ENCODE measurements at places on chromosomes 6 and 20.

DNA sequence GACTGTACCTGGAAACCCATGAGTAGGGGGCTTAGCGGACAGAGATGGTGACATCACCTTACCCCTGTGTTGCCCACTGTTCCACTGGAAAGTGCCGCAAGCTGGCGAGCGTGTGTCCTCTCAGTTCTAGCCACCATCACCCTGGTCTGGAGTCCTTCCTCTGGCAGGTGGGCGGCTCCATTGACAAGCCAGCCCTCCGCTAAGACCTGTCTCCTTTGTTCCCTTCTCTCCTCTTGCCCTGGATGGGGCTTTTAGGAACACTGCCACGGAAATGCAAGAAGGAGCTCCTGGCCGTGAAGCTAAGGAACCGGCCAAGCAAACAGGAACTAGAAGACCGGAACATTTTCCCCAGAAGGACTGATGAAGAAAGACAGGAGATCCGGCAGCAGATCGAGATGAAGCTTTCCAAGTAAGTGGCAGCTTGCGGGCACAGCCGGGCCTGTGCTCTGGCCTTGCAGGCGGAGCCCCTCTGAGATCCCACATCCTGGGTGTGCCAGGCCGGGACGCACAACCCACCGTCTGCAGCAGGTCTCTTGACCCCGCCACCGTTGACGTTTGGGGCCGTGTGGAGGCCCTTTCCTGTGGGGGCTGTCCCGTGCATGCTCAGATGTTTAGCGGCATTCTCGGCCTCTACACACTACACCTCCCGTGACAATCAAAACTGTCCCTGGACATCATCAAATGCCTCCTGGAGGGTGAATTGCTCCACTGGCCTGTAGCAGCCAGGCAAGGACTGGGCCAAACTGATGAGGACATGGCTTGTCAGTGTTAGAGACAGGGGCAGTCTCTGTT, 127.5 kb downstream of the SYCP2 start:
- DNase-seq: no peak

DNA sequence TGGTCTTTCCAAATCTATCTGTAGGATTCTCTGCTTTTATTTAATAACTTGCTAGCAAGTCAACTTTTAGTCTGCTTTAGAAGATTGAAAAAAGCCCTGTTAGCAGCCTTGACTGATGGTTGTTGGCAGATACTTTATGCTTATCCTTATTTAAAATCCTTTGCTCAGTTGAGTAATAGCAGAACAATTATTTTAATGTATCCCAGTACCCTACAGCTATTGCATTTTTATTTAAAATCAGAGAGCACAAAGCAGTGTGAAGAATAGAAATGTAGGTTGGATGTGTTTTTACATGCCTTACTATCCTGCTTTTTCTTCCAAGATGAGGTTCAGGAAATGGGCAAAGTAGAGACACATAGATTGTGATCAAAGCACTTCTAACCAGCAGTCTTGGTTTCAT, 147.1 kb upstream of the LAMP5 start:
- no peak for DNase-seq

- DNase-seq: no peak
Measured at GRCh38 chr6:150876598-150876997, 11.1 kb downstream of the MTHFD1L start.

DNA sequence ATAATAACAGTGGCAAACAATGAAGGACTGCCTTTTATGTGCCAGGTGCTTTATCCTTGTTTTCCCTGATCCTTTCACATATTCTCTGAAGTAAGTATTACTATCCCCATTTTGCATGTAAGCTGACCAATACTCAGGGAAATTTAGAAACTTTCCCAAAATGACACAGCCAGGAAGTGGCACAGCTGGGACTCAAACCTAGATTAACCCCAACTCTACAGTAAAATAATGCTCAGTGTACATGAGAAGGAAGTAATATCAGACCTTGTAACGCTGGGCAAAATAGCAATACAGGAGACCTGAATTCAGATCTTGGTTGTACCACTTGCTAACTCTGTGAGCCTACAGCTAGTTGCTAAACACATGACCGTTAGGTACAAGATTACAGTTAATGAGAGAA, 26.8 kb upstream of the NRSN1 start:
- DNase-seq: no peak

DNA sequence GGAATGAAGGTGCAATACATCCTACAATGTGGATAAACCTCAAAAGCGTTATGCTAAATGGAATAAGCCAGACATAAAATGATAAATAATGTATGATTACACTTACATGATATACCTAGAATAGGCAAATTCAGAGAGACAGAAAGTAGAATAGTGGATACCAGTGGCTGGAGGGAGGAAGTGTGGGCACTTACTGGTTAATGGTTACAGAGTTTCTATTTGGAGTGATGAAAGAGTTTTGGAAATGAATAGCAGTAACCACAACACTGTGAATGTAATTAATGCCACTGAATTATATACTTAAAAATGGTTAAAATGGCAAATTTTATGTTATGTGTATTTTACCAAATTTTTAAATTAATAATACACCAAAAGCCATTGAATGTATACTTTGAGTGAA, 71.4 kb upstream of the CST7 start:
- no peak for DNase-seq

Measured in mammary epithelial cell (primary cell).